ENCODE measurements at places on chromosomes 5 and 9.
A peak's percentile ranks its signal among the peaks of the same experiment; 100 is the strongest.

DNA sequence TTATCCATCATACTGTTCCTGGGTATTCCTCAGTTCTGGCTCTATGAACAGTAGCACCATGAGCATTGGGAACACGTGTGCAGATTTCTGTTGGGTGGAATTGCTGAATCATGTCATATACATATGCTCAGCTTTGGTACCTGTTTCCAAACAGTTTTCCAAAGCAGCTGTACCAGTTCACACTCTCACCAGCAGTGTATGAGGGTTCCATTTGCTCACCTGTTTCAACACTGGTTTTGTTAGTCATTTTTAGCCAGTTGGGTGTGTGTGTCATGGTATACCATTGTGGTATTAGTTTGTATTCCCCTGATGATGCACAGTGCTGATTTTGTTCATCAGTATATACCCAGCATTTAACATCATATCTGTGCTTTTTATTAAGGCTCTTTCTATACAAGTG, 56.7 kb upstream of the ECM2 start:
- no peak for DNase-seq

GRCh38 chr5:117245130-117245529, 670.5 kb upstream of the SEMA6A start:
- no peak for DNase-seq

GRCh38 chr9:127910613-127911205, 6.1 kb downstream of the ST6GALNAC4 start:
- DNase-seq = no peak

GRCh38 chr9:111198936-111199335, 131.1 kb downstream of the OR2K2 start:
- DNase-seq = no peak

- DNase-seq = no peak
Measured at GRCh38 chr9:16824545-16825330, 45.7 kb downstream of the BNC2 start.

GRCh38 chr5:96563816-96564215, 98.4 kb upstream of the CAST start:
- no peak for DNase-seq

GRCh38 chr5:176889321-176890280, 9.5 kb downstream of the HK3 start:
- DNase-seq = no peak

- DNase-seq = no peak
Measured at GRCh38 chr5:98401656-98402055, 371.8 kb upstream of the RGMB start.

GRCh38 chr9:123893115-123893514, 36.8 kb downstream of the DENND1A start:
- no peak for DNase-seq

DNA sequence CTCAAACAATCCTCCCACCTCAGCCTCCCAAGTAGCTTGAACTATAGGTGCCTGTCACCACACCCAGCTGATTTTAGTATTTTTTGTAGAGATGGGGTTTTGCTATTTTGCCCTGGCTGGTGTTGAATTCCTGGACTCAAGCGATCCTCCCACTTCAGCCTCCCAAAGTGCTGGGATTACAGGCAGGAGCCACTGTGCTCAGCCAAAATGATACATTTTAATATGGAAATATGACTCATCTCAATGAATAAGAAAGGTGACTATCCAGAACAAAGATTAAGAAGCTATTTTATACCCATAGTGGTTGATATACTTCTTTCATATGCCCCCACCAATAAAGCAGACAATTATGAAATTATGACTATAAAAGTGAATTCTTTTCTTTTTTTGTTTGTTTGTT, 166.2 kb downstream of the NFIB start:
- no peak for DNase-seq

- DNase-seq = no peak
Measured at GRCh38 chr5:4182144-4182543, 586.5 kb downstream of the IRX1 start.

- DNase-seq = no peak
Measured at GRCh38 chr5:119666542-119666941, 37.2 kb downstream of the FAM170A start.

DNA sequence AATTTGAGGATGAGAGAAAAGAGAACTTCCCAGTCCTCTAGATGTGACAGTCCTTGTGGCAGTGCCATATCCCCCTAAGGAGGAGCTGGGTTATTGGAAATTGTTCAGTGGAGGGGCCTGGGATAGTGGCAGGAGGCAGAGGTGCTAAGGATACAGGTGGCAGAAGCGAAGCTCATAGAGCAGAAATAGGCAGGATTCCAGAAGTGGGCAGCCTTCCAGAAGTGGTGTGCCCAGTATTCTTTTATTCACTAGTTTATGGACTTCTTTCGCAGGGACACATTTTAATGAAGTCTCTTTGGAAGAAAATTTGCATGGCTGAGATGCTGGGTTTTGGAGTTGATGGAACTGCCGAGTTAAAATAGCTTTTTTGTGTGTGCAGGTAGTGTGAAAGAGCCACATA, 6.8 kb downstream of the PIK3R1 start:
- DNase-seq = no peak

DNA sequence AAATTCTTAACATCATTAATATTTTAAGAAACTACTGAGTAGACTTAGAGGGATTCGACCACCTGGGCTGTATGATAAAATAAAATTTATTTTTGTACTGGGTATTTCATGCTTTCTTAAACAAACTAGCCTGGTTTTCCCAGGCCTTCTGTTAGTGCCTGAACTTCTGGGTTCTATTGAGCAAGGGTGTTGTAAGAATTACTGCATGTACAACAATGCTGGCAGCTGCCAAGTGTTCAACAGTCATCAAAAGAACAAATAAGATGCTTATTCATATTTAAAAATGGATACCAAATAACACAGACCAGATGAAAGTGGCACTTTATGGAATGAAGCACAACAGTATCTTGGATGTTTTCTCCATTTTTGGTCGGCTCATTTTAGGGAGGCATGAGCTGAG, 123.2 kb upstream of the FBXL7 start:
- no peak for DNase-seq

- DNase-seq = no peak
Measured at GRCh38 chr9:109193974-109194556, 27.0 kb upstream of the FRRS1L start.

DNA sequence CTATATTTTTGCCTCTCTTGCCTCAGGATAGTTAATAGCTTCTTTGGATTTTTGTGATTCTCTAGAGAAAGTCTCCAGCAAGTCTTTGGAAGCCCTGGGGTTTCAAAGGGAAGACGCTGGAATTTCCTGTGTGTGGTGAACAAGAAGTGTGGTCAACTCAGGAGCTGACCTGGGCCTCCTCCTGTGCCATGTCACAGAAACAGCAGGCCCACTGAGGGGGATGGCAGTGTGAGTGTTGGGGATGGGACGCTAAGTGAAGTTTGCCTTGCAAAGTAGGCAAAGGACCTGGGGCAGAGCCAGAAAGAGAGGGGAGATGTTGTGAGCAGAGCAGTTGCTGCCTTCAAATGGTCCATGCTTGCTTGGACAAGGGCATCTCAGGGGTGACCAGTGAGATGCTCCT, 226.3 kb downstream of the DMRT2 start:
- no peak for DNase-seq

DNA sequence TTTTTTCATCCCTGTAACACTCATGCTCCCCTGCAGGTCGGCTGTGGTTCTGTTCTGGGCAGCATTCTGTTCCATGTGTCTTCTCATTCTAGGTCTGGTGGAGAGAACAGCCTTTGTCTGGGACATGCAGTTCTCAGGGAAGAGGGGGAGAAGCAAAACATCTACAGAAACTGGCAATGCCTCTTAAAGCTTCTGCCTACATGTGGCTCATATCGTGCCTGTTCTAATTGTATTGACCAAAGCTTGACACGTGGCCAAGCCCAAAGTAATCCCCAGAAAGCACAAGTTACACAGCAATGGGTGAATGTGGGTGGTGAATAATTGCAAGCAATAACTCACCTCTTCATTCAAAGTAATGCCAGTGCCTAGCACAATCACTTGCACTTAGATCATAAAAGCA, 218.2 kb upstream of the IL12B start:
- no peak for DNase-seq

GRCh38 chr9:84154320-84154719, 173.7 kb downstream of the RMI1 start:
- DNase-seq = no peak

GRCh38 chr5:147547730-147548129, 37.9 kb upstream of the DPYSL3 start:
- DNase-seq = no peak

- DNase-seq = no peak
Measured at GRCh38 chr5:180056153-180056552, 15.4 kb downstream of the RNF130 start.

- DNase-seq = no peak
Measured at GRCh38 chr9:97794666-97795065, 58.4 kb upstream of the FOXE1 start.

- DNase-seq = no peak
Measured at GRCh38 chr9:135746565-135746964, 44.6 kb downstream of the KCNT1 start.

- DNase-seq = peak; percentile 67
Measured at GRCh38 chr5:178145965-178146820, 7.5 kb downstream of the NHP2 start.

- DNase-seq = no peak
Measured at GRCh38 chr5:140821375-140822280, at the start of gene PCDHA5. TSS of gene PCDHA5 (plus strand) at chr5:140821613.

DNA sequence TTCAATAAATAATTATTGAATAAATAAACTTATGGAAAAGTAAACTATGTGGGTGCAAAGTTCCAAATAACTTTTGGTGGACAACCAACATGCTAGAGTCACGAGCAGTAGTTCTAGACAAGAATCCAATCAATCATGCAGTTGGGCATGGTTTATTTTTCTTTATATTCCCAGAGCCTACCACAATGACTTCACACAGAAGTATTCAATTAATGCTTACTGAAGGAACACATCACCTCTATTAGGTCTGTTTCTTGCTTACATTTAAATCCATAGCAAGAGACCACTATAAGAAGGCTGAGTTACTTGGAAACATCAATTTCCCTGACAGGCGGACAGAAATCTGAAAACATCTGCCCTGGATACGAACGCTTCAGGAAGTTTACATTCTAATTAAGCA, 214.2 kb downstream of the TMEM232 start:
- no peak for DNase-seq

DNA sequence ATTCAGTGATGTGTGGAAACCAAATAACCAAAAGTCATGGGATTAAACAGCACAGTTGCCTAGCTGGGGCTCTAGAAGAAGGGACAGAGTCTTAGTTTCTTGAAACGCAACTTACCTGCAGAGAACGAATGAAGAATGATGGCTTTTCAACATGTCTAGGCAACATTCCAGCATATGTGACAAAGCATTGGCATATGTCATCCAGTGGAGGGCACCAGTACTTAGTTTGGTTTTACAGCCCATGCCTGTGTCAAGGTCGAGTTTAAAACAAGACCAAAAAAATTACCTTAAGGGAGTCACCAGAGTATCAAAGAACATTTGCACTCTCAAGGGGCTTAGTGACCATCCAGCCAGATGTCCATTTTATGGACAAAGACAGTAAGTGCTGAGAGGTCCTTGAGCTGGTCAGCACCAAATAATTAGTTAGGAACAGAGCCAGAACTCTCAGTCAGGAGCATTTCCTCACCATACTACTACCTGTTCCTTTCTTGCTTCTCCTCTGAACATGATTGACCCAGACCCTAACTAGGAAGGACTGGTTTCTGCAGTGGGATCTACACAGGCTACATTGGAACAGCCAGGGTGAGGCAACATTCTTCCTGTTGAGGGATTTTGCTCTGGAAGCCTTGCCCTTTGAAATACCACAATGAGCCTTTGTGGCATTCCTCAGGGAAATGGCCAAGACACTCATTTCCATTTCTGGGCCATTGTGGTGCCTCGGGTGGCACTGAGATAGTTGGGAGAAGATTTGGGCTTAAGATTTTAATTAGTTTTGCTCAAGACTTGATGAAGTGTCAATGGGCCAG, 75.4 kb upstream of the ANKH start:
- DNase-seq = peak; percentile 10

GRCh38 chr9:137902646-137903045, 25.1 kb downstream of the CACNA1B start:
- no peak for DNase-seq

DNA sequence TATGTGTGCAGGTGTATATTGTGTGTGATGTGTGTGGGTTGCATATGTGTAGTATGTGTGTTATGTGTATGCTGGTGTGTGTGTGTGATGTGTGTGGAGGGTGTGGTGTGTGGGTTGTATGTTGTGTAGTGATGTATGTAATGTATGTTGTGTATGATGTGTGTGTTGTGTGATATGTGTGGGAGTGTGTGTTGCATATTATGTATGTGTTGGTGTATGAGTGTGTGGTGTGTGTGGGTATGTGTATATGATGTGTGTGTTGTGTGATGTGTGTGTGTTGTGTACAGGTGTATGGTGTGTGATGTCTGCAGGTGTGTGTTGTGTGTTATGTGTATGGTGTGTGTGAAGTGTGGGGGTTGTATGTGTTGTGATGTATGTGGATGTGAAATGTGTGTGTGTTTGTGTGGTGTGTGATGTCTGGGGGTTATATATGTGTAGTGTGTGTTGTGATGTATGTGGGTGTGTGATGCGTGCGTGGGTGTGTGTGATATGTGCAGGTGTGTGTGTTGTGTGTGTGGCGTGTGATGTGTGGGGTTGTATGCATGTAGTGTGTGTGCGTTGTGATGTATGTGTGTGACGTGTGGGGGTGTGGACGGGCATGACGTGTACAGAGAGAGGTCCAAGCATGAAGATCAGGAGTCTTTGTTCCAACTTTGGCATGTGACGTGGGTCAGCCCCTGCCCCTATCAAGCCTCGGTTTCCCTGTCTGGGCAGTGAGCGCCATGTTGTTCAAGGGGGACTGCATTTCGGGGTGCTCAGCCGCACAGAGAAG, 8.5 kb upstream of the CRB2 start:
- DNase-seq = no peak

- DNase-seq = no peak
Measured at GRCh38 chr5:79416499-79416898, 97.4 kb downstream of the HOMER1 start.

GRCh38 chr5:10904862-10905432, 143.9 kb upstream of the DAP start:
- no peak for DNase-seq

DNA sequence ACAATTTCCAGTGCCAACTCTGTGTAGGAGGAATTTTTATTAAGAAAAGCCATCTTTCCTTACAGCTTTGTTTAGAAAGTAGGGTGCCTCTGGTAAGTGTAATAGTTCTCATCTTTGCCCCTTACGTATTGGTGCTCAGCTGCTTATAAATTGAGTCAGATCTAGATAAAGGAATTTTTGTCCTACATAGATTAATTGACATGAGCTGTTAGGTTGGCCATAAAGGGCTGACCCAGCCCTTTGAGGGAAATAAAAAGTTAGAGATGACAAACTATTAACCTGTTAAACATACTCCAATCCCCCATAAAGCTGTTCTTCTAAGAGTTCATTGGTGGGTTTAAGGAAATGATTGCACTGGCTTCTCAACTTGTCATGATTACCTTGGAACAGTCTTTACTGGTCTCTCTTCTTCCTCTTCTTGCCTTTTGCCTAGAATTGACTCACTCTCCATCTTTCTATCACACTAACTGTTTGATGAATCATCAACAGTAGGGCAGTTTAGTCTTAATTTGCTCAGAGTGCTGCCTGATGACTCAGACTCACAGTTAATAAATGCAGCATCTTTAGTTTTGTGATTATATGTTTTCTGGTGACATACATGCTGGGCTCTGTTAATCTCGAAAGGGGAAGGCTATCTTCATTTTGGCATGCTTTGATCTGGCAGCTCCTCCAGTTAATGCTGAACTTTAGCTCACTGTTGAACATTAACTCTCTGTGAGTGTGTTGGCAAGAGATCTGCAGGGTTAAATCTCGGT, 51.7 kb downstream of the ARHGAP26 start:
- DNase-seq = no peak

All from activated gamma-delta T cell treated with anti-CD3 and anti-CD28 coated beads, Interleukin-2, amount 50 U/mL, for 16 hours (primary cell).